Stimulated activated naive CD8-positive, alpha-beta T cell treated with anti-CD3 and anti-CD28 coated beads, Interleukin-15, amount 100 ng/mL, for 72 hours (primary cell): ENCODE measurements at places on chromosomes 13 and 19.

DNA sequence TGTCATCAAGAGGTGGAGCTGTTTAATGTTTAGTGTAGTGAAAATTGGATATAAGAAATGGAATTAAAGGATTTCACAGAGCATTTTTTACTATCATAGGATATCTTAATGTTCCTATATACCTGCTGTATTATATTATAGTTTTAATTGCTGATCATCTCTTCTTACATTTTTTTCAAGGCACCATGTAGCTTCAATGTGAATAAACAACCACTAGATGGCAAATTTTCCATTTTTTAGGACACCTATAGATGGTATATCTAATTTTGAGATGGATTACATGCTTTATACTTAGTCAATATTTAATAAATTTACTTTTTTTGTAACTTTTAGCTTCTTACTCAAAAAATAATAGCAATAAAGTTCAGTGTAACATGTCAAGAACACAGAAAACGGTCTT is 9.0 kb upstream of the ATXN8OS start:
- no peak for DNase-seq

- DNase-seq, result no peak
These were observed 56.2 kb upstream of the ARHGEF7 start for GRCh38 chr13:111058796-111059506.

DNA sequence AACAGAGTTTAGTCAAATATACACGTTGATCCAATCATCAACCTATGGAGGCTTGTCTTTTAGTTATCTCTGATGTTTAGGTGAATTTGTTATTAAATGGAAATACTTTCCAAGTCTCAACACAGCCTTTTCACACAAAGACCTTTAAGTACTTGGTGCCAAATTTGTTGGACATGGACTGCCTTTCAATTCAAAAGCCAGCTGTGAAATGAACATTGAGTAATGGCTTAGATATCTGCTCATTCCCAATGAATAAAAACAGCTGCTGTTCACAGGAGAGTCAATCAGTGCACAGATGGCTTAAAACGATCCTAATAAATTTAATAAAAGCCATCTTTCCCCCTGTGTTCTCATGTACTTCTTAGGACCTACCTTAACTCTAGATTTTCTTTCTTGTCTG is 19.9 kb upstream of the DHRS12 start:
- no peak for DNase-seq

- DNase-seq, result no peak
These were observed 10.1 kb downstream of the LGALS7B start for GRCh38 chr19:38799104-38799503.

- no peak for DNase-seq
These were observed 333.6 kb downstream of the DLEU7 start for GRCh38 chr13:50509771-50510441.

GRCh38 chr19:54949412-54949811 is 2.1 kb upstream of the NLRP7 start:
- no peak for DNase-seq

GRCh38 chr13:94050686-94051085 is 428.8 kb downstream of the DCT start:
- no peak for DNase-seq

GRCh38 chr19:35644987-35645679 is 3.0 kb upstream of the COX6B1 start:
- peak; percentile 67 for DNase-seq

DNA sequence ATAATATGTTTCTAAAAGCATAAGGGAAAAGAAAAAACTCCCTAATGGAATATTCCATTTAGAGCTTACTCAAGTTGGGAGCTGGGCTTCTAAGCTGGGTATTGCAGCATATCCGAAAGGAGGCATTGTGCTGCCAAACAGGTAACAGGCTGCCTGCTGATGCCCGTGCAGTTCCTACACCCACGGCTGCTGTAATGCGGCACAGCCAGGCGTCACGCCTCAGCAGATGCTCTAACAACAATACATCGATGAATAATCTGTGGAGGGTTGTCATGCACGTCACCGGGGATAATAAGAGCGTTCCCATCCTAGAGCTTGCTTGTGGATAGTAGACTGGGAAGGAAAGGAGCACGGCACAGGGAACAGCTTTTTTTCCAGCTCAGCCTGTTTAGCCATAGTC is 1582.1 kb upstream of the SLC10A2 start:
- no peak for DNase-seq

- no peak for DNase-seq
These were observed 8.4 kb downstream of the ASF1B start for GRCh38 chr19:14127929-14128509.

DNA sequence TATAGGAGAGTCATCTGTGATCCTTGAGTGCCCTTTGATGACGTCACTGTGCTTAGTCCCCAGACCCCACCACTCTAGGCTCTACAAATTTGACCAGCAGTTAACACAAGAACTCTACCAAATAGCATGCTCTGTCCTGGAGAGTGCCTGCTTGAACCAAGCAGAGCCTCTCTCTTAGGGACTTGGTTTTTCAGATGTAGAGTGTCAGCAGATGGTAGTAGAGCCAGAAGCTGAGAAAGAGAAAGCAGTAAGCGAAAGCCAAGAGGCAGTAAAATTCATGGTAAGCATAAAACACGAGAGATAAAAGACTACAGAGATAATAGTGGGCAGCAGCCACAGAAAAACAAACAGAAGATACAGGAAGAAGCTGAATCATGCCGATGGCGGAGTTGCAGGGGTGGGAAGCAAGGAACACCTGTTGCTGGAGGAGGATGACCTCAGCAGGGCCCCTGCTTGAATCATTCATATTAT is 193.3 kb downstream of the SLC7A1 start:
- DNase-seq, result no peak

- DNase-seq, result no peak
These were observed 43.9 kb downstream of the SIAH3 start for GRCh38 chr13:45807520-45808099.

- DNase-seq, result no peak
These were observed 2.4 kb downstream of the THAP8 start for GRCh38 chr19:36051637-36052036.

DNA sequence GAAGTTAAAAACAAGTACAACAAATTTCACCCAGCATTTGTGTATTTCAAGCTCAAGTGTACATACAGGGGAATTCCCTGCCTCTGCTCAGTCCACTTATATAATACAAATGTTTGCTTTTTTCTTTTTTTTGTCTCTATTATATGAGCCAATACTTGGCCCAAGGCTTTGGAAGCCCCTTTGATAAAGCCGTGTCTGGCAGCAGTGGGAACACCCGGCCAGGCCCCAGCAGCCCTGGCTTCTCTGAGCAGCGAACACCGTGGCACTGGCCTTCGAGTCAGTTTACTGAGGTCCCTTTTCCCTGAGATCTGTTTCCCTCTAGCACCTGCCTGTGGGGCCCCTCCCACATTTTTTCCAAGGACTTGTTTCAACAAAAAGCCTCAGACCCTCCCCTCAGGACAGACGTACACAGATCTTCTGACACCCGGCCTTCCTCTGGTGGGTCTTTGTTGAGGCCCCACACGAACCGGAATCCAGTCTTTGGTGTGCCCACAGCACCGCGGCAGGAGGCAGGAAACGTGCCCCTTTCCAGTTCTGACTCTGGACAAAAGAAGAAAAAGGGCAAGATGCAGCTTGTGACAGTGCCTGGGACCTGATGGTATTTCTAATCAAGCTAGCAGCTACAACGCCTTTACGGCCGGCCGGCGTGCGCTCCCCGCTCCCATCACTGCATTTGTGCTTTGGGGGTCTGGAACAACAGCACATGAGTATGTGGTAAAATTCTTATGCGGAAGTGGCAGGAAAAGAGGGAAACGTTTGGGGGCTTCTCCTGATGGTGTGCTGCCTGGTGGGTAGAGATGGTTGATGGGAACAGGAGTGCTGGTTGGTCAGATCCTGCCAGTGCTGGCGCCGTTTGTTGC is 13.8 kb downstream of the SIPA1L3 start:
- no peak for DNase-seq

- DNase-seq, result no peak
These were observed 2.2 kb downstream of the GNA11 start for GRCh38 chr19:3096267-3096901.

GRCh38 chr13:52931539-52932431 is 83.3 kb upstream of the PCDH8 start:
- no peak for DNase-seq

- no peak for DNase-seq
These were observed 18.4 kb upstream of the ARRDC2 start for GRCh38 chr19:17989425-17990094.

- DNase-seq, result no peak
These were observed 130.2 kb downstream of the MIPEP start for GRCh38 chr13:23758798-23759527.

GRCh38 chr13:59776924-59777690 is 386.6 kb downstream of the DIAPH3 start:
- DNase-seq, result no peak
